ENCODE measurements at places on chromosomes 12 and 14.

DNA sequence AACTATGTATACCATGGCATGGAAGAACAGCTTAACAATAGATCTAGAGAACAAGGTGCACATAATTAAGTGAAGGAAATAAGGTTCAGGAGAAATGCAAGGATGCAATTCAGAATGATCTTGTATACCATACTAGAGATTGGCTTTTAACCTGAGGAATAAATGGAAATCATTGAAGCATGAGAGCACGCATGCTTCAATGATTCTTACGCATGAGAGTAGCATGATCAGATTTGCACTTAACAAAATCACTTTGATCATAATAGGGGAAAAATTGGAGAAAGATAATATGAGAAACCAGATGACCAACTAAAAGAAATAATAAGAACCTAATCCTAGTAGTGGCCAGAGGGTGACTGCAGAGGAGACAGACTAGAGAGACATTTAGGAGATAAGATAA is 133.3 kb upstream of the FSCB start:
- DNase-seq: no peak

- DNase-seq: no peak
These were observed 162.9 kb downstream of the GXYLT1 start for GRCh38 chr12:41981758-41982157.

- no peak for DNase-seq
These were observed 10.2 kb downstream of the BAG5 start for GRCh38 chr14:103552011-103552845.

DNA sequence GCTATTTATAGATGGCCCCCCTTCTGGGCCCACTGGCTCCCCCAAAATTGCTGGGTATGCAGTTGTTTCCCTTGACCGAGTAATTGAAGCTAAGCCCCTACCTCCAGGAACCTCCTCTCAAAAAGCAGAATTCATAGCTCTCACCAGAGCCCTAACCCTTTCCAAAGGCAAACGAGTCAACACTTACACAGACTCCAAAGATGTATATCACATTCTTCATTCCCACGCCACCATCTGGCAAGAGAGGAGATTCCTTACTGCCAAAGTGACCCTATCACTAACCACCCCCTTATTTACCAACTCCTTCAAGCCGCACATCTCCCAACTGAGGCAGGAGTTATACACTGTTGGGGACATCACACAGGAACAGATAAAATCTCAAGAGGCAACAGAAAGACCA is 66.8 kb downstream of the MOK start:
- DNase-seq: no peak

- DNase-seq: peak; percentile 44
These were observed 84.1 kb upstream of the RESF1 start for GRCh38 chr12:31874961-31875608.

Measured in activated CD8-positive, alpha-beta memory T cell treated with anti-CD3 and anti-CD28 coated beads for 1 hour (primary cell).